ENCODE measurements at places on chromosomes 5 and 9. TPM values are rescaled to one million over a fixed set of nuclear protein-coding genes. Genes with fewer than 3 reads are reported as not detected.

MELK gene
- 2.9 TPM for total RNA-seq

FCN2 gene
- not detected for total RNA-seq

RNF183 gene
- total RNA-seq, result not detected

CEL gene
- 0.74 TPM for total RNA-seq

ITGA1 gene
- total RNA-seq, result 42.7 TPM

FAM169A gene
- total RNA-seq, result 0.98 TPM

NDST1 gene
- total RNA-seq, result 73.9 TPM
